ENCODE measurements at places on chromosomes 7 and 10. TPM values are rescaled to one million over a fixed set of nuclear protein-coding genes. Genes with fewer than 3 reads are reported as not detected.

GRCh38 chr10:118522791-118523498 is 72.5 kb downstream of the PRLHR start:
- H3K4me3 ChIP-seq, result no peak overlapping the region
- no peaks in the 10 kb centered on the region for H3K4me1 ChIP-seq
- DNase-seq, result no peak
- H3K27me3 ChIP-seq, result peaks cover 6% of the 10 kb centered on the region
- H3K27ac ChIP-seq, result no peak overlapping the region

GRCh38 chr10:21057989-21058388 is 160.9 kb upstream of the NEBL start:
- H3K36me3 ChIP-seq, result no peaks in the 10 kb centered on the region
- no peak overlapping the region for H3K4me3 ChIP-seq
- H3K27ac ChIP-seq, result no peak overlapping the region
- no peaks in the 10 kb centered on the region for H3K4me1 ChIP-seq

DNA sequence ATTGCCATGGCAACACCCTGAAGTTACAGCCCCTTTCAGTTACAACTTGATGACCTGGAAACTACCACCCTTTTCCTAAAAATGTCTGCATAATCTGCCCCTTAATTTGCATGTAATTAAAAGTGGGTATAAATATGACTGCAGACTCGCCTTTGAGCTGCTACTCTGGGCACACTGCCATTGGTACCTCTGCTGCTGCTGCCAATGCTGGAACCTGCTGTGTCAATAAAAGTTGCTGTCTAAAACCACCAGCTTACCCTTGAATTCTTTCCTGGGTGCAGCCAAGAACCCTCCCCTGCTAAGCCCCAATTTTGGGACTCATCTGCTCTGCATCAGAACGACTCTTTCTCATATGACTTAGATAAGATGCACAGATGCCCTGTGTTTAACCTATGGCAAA is 10.2 kb upstream of the FRA10AC1 start:
- no peak for DNase-seq
- no peak overlapping the region for H3K27ac ChIP-seq
- no peaks in the 10 kb centered on the region for H3K4me1 ChIP-seq
- H3K36me3 ChIP-seq, result no peaks in the 10 kb centered on the region

- H3K4me3 ChIP-seq, result no peak overlapping the region
- no peak for DNase-seq
- H3K4me1 ChIP-seq, result no peaks in the 10 kb centered on the region
- no peak overlapping the region for H3K27ac ChIP-seq
- no peaks in the 10 kb centered on the region for H3K27me3 ChIP-seq
- no peaks in the 10 kb centered on the region for H3K36me3 ChIP-seq
These were observed 282.7 kb downstream of the HTR7 start for GRCh38 chr10:90575125-90575524.

ENTPD1 gene
- 35.6 TPM for total RNA-seq

GNAI1 gene
- total RNA-seq, result 3.0 TPM

ZP3 gene
- total RNA-seq, result 3.4 TPM

PLEKHA8 gene
- total RNA-seq, result 12.7 TPM

DNA sequence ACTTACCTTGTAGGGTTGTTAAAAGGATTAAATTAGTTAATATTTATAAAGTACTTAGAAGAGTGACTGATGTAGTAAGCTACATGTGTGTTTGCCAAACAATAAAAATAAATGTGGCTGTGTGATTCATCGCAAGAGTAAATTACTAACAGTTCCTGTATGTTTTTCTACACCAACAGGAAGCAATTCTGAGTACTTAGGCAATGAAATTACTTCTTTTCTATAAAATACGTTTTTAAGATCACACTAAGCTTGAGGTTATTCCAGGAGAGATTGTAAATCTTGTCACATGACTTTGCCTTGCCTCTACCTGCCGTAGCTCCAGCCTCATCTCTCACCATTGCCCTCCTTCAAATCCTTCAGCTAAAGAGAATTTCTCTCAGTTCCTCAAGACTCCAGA is 18.1 kb upstream of the GSTK1 start:
- H3K36me3 ChIP-seq, result no peaks in the 10 kb centered on the region
- no peak overlapping the region for H3K4me3 ChIP-seq
- DNase-seq, result no peak
- H3K27ac ChIP-seq, result peak overlapping the region; percentile 65
- H3K27me3 ChIP-seq, result no peaks in the 10 kb centered on the region
- no peaks in the 10 kb centered on the region for H3K4me1 ChIP-seq

EXOSC1 gene
- total RNA-seq, result 2.6 TPM

GRCh38 chr7:48887500-48887899 is 36.8 kb upstream of the CDC14C start:
- H3K27ac ChIP-seq, result no peak overlapping the region
- no peak for DNase-seq
- H3K36me3 ChIP-seq, result no peaks in the 10 kb centered on the region
- no peaks in the 10 kb centered on the region for H3K27me3 ChIP-seq

IDI1 gene
- total RNA-seq, result 81.5 TPM

DNA sequence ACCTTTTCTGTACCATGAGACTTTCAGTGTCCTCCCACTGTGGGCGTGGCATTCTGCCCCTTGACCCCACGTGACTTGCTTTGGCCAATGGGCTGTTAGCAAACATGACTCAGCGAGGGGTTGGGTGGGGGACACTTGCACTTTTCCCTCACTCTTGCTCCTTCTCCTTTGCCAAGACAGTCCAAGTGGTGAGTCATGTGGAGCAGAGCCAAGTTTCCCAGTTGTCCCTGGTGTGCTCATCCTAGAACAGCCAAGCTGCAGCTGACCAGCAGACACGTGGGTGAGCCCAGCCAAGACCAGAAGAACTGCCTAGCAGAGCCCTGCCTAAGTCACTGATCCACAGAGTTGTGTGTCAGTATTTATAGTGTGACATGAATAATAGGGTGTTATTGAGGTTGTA is 82.8 kb upstream of the CPXM2 start:
- peaks cover 5% of the 10 kb centered on the region for H3K4me1 ChIP-seq
- H3K4me3 ChIP-seq, result no peak overlapping the region
- no peak for DNase-seq
- no peak overlapping the region for H3K27ac ChIP-seq

- H3K4me1 ChIP-seq, result no peaks in the 10 kb centered on the region
- H3K27ac ChIP-seq, result no peak overlapping the region
- no peaks in the 10 kb centered on the region for H3K36me3 ChIP-seq
- no peak overlapping the region for H3K4me3 ChIP-seq
- no peak for DNase-seq
These were observed 149.1 kb downstream of the TFEC start for GRCh38 chr7:115881476-115881875.

CNPY1 gene
- total RNA-seq, result not detected

GRCh38 chr10:11448190-11448544 is 163.3 kb downstream of the USP6NL start:
- no peak overlapping the region for H3K27ac ChIP-seq
- H3K4me1 ChIP-seq, result no peaks in the 10 kb centered on the region
- DNase-seq, result no peak

GRCh38 chr10:76354921-76355320 is 923.5 kb downstream of the LRMDA start:
- DNase-seq, result no peak
- H3K4me1 ChIP-seq, result no peaks in the 10 kb centered on the region
- no peaks in the 10 kb centered on the region for H3K36me3 ChIP-seq
- H3K4me3 ChIP-seq, result no peak overlapping the region
- no peaks in the 10 kb centered on the region for H3K27me3 ChIP-seq
- H3K27ac ChIP-seq, result no peak overlapping the region

MYL7 gene
- not detected for total RNA-seq

DNA sequence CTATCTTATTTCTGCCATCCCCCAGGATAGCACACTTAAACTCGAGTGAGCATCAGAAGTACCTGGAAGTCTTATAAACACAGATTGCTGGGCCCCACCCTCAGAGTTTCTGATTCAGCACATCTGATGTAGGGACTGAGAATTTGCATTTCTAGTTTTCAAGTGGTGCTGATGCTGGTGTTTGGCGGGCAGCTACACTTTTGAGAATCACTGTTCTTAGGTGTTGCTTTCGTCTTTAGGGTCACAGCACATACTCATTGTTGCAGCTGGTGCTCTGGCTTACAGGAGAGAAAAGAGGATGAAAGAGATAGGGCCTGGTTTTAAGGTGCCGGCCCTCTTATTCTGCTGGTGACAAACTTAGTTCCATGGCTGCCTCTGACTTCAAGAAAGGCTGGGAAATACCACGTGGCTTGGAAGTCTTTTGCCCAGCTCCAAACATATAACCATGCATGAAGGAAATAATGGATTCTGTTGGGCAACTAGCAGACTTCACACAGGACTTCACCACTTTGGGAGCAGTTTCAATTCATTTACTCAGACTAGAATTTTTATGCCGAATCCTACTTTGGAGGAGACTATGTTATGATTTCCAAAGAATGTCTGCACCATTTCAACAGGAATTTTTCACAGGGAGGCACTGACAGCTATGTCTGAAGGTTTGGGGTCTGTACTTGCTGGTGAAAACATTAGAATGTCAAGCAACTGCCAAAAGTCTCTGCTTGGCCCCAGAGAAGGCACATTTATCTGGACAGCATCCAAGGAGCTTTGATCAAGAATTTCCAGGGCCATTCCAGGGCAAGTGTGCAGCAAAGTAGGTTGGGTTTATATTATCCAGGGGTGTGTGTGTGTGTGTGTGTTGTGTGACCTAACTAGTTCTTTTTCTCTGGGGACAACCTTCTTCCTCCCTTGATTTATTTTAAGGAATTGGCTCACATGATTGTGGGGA is 6.9 kb upstream of the MINDY4 start:
- H3K27ac ChIP-seq, result peak overlapping the region; percentile 43
- no peak for DNase-seq
- H3K4me1 ChIP-seq, result peaks cover 12% of the 10 kb centered on the region

AGMO gene
- total RNA-seq, result 5.7 TPM

DNA sequence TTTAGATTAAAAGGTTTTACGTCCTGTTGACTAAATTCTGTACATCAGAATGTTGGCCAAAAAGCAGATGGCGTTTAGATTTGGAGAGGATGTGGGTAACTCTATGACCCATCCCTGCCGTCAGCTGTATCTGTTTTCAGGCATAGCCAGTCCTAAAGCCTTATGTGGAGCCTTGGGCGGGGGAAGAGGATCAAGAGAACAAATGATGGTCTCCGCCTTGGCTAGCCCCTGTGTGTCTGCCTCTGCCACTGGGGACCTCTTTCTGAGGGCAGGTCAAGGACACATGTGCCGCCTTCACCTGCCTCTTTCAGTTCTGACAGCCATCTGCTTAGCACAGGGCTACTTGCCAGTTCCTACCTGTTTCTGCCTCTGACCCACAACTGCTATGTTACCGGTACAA is 24.1 kb downstream of the PDSS1 start:
- no peaks in the 10 kb centered on the region for H3K36me3 ChIP-seq
- H3K4me1 ChIP-seq, result peaks cover 2% of the 10 kb centered on the region
- H3K4me3 ChIP-seq, result no peak overlapping the region
- DNase-seq, result no peak
- H3K27me3 ChIP-seq, result no peaks in the 10 kb centered on the region
